Kidney (tissue), 22 donors: ENCODE measurements at places on chromosomes 12 and 14.

DNA sequence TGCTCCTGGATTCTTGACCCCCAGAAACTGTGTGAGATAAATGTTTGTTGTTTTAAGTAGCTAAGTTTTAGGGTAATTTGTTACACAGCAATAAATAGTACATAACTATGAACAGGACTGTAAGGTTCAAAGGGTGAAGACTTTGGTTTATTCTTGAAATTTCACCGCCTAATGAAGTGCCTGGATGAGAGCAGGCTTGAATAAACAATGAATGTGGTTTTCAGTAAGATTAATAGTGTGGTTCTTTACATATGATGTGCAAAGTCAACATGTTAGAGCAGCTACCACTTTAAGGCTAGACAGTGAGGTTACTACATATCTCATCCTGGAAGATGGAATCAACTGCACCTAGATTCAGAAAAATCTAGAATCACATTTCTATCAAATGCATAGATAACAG, 145.2 kb upstream of the BTG1 start:
- DNase-seq = no peak

DNA sequence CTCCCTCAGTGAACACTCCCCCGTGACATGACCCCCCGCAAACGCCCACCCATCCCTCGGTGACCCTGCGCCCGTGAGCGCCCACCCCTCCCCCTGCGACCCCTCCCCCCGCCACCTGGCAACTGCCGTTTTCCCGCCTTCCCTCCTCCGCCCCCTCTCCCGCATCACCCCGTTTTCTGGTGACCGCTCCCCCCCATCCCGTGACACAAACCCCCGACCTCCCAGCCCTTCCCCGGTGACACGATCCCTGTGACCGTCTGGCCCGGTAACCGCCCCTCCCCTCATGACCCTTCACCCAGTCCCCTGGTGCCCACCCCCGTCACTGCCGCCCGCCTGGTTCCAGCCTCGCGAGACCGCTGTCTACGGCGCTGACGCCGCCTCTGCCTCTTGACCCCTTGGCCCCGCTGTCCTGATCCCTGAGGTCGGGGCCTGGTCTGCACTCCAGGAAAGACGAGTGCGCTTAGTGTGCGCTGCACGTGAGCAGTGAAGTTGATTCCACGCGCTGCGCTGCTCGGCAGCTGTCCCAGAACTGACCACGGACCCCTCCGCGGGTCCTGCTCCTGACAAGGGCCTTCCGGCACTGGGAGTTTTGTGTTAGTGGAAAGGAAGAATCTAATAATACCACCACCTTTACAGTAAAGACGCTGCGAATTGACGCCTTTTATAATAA, 59.4 kb downstream of the DDX51 start:
- DNase-seq = peak; percentile 90

- DNase-seq = no peak
Measured at GRCh38 chr14:94041551-94042346, 15.6 kb downstream of the OTUB2 start.

DNA sequence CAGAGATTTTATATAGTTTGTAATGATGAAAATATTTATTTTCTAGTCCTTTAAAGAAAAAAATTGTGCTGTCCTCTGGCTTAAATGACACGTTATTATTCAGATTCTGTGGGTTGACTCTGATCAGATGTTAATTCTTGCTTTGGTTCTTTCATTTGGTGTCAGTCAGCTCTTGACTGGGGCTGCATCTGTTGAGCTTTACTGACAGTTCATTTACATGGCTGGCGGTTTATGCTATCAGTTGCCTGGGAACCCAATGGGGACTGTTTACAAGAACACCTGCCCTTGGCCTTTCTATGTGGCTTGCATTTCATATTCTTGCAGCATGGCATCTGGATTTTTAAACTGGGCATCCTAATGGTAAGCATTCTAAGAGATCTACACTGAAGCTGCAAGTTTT, 667.1 kb upstream of the FBXO33 start:
- DNase-seq = no peak

DNA sequence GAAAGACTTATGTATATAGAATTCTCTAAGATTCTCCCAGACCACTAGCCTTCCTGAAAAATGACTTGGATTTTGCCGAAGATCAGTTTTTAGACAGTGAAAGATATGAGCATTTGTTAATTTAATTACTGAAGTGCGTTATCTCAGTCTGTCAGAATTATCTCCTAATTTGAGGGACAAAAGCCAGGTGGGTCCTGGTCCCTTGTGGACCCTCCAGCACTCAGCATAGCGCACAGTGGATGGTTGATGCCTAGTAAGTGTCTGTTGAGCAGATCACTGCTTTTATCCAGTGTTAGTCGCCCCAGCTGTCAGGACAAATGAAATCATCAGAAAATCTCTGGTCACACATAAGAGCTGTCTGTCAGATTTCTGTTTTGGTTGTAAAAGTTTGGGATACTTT, 80.4 kb downstream of the EML1 start:
- no peak for DNase-seq

DNA sequence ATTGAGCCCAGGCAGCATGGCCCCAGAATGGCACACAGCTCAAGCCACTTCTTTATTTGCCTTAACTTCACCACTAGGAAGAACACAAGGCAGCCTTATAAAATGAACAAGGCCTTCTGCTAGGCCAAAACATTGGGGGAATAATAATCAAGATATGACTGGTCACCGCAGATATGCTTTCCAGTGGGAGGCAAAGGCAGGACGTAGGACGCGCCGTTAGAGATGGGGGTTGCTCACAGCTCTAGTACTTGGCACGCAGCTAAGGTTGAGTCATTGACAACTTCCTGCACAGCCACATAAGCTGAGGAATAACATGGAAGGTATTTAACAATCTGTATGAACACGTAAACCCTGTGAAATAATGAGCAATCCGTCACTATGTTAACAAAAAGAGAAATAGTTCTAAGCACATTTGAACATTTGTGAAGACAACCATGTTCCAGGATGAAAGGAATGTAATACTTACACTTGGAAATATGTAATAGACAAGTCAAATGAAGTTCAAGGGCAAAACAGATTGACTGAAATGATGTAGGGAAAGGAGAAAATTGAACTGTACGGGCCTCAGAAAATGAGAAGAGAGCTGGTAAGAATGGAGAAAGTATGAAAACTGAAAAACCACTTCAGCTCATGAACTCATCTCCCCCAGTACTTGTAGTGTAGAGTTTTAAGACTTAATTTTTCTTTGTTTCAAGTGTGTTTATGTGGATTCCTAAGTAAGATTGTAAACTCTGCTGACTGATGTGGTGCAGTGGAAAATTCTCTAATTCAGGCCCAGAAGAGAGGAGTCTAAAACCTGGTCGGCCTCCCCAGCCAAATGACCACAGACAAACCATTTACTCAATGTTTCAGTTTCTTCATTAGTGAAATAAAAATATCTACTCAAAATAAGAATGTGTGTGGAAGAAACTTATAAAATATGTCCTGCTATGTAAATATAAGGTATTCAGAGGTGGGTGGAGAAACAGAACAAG, 59.3 kb upstream of the CCDC91 start:
- DNase-seq = no peak

DNA sequence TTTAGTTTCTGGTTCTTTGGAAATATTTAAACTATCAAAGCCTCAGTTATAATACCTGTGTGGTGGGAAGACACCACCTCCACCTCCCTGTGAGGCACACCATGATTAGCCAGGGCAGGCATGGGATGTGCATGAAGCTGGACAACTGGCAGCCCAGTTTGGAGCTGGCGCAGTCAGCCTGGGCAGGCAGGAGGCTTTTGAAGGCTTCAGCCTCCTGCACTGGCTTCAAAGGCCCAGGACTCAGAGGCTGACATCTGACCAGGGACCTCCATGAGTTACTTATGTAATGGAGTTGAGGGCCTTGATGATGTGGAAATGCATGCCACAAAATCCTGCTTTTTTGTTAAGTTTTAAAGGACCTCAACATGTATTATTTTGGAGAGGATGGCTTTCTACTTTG, 30.3 kb downstream of the C14orf132 start:
- DNase-seq = no peak

DNA sequence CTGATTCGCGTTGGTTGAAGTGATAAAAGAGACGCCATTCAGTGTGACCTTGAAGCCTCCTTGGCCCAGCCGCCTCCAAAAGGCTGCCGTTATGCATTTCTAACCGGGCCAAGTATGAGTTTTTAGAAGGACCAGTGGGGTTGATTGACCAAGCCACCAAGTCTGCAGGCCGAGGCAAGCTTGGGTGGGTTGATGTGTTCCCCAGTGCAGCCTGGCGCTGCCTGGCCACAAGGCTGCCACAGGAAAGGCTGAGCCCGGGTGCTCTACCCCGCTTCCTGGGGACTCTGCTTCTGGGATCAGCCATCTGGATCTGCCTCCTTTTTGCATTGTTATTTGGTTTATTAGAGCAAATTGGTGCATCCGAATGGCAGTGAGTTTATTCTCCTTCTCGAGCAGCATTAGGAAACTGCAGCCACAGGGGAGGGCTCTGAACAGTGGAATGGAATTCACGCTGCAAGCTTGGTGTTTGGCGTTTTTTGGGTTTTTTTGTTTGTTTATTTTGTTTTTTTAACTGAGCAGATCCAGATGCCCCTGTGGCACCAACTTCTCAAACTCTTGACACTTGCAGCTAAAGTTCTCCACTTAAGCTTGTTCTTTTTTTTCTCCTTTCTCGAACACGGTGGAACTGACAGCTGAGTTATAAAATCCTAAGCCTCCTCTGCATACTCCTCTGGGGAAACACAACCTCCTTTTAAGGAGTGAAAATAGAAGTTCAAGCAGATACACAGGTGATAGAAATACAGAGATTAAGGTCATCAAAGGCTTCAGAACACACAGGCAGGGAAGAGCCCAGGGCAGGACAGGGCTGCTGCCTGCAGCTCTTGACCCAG, 145.4 kb upstream of the FKBP4 start:
- DNase-seq = peak; percentile 21

DNA sequence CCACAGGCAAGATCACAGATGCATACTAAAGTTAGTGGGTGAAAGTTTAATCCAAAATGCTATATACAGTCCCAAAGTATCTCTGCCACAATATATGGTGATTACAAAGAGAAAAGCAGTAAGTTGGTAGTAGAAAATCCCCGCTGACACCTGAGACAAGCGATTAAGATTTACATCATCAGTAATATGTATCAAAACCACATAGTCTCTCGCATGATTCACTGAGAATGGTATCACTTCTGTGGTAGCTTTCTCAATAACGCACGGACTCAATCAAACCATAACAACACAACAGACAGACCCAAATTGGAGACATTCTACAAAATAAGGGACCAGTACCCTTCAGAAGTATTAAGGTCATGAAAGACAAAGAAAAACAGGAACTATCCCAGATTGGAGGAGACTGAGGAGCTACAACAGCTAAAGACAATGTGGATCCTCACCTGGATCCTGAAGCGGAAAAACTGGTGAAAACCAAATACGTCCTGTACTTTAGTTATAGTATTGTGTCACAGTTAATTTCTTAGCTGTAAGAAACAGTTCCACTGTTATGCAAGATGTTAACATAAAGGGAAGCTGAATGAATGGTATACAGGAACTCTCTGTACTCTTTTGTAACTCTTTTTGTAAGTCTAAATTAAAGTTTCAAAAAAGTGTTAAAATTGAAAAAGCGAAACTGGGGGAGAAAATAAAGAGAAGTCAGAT, 51.0 kb downstream of the SPTLC2 start:
- DNase-seq = no peak

- no peak for DNase-seq
Measured at GRCh38 chr14:85483652-85484051, 46.3 kb upstream of the FLRT2 start.

DNA sequence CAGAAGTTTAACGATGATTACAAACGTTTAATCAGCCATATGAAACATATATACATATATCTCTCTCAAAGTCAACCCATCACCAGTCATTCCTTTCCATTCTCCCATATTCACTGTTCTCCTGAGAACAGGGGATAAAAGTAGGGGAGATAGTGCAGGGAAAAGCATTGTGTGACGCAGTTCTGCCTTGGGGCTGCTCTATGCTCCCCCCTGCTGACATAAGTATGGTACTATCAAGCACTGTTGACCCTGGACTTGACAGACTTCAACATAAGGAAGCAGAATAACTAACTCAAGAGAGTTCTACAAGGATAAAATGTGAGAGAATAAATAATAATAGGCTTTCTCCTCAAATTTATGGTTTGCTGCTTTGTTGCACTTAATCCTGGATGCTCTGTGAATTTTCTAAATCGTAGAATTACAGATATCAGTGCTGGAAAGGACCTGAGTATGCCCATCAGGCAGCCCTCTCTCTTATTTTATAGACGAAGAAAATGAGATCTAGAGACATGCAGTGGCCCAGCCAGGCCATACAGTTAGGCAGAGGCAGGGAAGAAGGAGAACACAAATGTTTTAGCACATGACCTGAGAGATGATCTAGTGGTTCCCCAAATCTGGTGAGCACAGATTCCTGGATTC, 87.2 kb downstream of the SCN8A start:
- DNase-seq = peak; percentile 30

DNA sequence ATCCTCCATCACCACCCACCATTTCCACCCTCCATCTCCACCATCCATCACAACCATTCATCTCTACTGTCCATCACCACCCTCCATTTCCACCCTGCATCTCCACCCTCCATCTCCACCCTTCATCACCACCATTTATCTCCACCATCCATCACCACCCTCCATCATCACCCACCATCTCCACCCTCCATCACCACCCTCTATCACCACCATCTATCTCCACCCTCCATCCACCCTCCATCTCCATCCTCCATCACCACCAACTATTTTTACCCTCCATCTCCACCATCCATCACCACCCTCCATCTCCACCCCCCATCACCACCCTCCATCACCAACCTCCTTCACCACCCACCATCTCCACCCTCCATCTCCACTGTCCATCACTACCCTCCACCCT, 4.7 kb upstream of the CEP170B start:
- DNase-seq = no peak

DNA sequence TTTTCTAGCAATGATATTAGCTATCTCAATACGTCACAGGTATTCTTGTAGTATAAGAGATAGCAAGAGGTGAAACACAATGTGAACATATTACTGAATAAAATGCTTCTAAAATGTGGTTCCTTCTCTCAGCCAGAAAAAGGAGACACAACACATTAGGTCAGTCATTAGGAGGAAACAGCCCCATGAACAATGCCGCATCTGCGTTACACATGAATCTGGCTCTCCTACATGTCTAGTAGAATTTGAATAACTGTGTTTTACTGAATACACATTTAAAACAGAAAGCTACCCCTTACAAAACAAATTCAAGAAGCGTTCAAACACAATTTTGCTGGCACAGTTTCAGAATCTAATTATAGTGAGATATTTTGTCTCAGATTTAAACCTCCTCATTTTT, 51.6 kb downstream of the EFCAB11 start:
- DNase-seq = no peak

GRCh38 chr12:28905220-28905955, 243.7 kb upstream of the FAR2 start:
- DNase-seq = no peak

GRCh38 chr14:22386924-22387775, 201.9 kb downstream of the DAD1 start:
- peak; percentile 94 for DNase-seq

- DNase-seq = no peak
Measured at GRCh38 chr12:105640761-105641160, 310.3 kb downstream of the C12orf75 start.

GRCh38 chr12:112962561-112962960, 15.8 kb upstream of the OAS2 start:
- peak; percentile 4 for DNase-seq
